CD4-positive, alpha-beta T cell treated with Interleukin-10 for 1 hour (primary cell): ENCODE measurements at places on chromosomes 12 and 14.

DNA sequence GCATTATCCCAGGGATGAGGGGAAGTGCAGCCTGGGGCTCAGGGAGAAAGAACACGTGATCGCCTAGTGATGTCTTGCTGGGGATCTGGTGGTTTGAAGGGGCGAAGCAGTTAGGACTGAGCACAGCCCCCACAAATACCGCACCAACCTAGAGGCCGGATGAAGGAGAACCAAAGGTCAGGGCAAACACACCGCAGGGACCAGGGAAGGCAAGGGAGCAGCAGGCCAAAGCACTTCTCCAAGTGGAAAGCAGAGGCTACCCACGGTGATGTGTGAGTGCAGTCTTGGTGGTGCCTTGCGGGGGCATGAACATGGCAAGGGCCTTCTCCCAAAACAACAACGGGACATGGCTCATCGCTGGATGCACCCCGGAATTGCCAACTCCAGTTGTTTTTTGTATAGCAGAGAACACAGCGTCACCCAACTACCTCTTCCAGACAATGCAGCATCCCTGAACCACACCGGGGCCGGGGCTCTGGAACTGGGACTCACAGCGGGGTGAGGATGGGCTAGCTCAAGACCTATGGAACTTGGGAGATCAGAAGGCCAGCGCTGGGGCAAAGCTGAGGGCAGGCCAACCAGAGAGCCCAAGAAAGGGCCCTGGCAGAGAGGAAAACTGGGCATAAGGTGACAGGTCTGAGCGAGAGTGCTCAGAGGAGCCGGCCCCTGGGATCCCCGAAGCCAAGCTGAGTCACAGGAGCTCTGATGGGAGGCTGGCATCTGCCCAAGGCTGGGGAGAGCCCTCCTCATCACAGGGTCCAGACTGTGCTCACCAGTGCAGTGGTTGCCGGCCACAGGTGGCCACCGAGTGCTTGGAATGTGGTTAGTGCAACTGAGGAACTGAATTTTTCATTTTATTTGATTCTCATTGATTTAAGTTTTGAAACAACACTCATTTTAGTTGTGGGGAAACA is 11.1 kb downstream of the GALNT16 start:
- no peak for DNase-seq

DNA sequence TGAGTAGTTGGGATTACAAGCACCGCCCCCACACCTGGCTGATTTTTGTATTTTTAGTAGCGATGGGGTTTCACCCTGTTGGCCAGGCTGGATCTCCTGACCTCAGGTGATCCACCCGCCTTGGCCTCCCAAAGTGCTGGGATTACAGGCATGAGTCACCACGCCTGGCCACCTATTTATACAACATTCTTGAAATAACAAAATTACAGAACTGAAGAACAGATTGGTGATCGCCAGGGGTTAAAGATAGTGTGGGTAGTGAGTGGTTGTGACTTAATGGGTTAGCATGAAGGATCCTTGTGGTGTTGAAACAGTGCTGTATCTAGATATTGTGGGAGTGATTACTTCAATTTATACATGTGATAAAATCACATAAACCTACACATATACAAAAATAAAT is 7.4 kb downstream of the GLIPR1L1 start:
- DNase-seq, result no peak

GRCh38 chr14:60085085-60085484 is 6.6 kb upstream of the PCNX4 start:
- no peak for DNase-seq

DNA sequence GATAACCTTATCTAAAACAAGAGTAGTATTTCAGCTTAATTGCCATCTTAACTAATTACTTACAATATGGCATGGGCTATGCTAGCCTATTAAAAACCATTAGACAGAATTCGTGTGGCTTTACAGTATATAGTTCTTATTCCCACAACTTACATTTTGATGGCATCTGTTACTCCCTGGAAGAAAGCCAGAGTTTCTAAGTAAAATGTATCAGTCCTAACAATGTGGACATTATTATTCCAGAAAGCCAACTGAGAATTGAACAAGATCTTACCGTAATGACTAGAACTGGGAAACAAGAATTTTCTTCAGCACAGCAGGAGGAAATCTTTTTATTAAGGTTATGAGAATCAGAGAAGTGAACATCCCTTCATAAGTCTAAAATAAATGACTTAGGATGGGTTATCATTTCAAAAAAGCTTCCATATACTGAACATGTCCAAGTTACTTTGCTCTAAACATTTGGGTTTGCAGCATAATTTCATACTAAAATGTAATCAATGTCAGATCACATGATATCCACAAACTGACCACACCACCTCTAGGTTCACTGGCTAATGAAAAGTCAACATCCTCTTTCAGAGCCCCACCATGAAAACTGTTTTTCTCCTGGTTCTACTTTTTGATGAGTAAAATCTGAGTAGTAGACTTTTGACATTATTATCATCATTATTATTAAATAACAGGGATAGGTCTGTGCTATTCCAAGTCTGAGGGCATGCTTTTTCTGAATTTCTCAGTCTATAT is 179.7 kb downstream of the SSPN start:
- DNase-seq, result no peak

DNA sequence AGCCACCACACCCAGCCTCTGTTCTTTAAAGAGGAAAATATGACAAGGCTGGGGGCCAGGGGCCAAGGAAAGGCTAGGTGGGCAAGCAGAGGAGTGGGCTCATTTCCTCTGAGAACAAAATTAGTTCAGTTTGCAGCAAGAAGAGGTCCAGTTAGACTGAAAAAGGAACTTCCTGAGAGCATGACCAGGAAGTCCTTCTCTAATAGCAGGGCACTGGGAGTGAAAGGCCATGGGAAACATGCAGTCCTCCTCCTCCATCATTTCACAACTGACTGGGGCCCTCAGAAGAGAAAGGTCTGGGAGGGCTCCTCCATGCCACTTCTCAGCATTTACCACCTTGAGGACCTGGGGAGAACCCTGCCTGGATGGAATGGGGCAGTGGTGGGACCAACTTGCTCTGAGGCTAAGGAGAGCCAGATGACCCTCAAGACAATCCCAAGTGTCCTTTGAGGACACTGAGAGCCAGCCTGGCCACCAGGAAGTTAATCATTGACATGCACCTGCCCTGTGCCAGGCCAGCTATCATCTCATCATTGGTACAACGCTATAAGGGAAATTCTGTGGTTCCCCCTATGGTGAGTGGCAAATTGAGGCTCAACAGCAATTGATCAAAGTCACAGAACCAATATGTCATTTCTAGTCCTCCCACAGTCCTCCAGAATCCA is 2.0 kb downstream of the AQP2 start:
- DNase-seq, result no peak

DNA sequence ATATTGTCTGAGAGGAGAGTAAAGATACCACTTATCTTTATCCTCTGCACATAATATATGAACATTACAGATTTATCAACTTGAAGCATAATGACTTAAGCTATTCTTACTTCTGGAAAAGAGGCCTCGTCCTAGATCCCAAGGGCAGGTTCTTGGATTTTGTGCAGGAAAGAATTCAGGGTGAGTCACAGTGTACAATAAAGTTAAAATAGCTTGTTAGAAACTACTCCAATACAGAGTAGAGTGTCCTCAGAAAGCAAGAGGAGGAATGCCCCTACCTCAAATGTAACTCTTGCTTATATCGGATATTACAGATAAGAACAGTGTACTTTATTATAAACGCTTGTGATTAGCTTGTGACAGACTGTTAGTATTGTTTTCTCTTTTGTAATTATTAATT is 41.9 kb upstream of the ABCC9 start:
- no peak for DNase-seq

DNA sequence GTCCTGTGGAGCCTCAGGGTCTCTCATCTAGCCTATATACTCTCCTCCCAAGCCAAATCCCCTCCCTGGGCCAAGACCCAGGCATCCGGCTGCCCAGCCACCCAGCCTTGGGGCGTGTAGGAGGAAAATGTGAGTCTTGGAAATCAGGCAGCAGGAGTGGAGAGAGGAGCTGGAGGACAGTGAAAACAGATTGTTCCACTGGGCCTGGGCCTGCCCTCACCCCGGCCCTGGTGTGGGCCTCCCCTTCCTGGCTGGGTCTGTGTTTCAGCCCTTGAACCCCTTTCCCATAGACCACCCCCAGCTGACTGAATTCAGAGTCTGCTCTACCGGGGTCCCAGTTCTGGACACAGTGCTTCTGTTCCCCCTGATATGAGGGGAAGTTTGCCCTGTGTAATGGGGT is 6.7 kb downstream of the ITGA5 start:
- no peak for DNase-seq

DNA sequence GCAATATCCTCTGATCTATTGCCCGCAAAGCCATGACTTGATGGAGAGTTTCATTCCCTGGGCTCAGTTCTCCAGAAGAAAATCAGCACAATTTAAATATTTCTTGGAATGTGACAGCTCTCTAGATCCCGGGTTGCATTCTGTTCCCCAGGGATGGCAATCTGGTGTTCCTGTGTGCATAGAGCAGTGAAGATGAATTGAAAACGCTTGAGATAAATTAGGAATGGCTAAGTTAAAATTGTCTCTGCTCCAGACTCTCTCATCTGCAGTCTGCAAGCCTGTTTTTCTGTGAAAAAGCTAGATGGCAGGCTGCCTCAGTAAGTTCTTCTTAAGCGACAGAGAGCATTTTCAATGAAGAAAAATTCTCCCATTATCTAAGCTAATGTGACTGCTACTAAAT is 582.5 kb upstream of the MGAT4C start:
- no peak for DNase-seq

GRCh38 chr12:40634517-40635131 is 57.6 kb upstream of the CNTN1 start:
- DNase-seq, result no peak

GRCh38 chr14:62776300-62776699 is 269.0 kb downstream of the KCNH5 start:
- DNase-seq, result no peak

GRCh38 chr14:22334275-22334577 is 254.8 kb downstream of the DAD1 start:
- no peak for DNase-seq

- no peak for DNase-seq
Measured at GRCh38 chr14:66920196-66920595, 269.0 kb upstream of the GARIN2 start.

- no peak for DNase-seq
Measured at GRCh38 chr12:58262796-58263195, 321.4 kb downstream of the ATP23 start.

DNA sequence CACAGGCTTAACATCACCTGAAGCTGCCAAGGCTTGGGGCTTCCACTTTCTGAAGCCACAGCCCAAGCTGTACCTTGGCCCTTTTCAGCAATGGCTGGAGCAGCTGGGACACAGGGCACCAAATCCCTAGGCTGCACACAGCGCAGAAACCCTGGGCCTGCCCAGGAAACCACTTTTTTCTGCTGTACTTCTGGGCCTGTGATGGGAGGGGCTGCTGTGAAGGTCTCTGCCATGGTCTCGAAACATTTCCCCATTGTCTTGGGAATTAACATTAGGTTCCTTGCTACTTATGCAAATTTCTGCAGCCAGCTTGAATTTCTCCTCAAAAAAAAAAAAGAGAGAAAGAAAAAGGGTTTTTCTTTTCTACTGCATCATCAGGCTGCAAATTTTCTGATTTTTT is 219.1 kb downstream of the RPL10L start:
- DNase-seq, result no peak

GRCh38 chr14:105307052-105307727 is 6.4 kb upstream of the BRF1 start:
- DNase-seq, result no peak

- DNase-seq, result no peak
Measured at GRCh38 chr14:69877492-69877891, 1.7 kb upstream of the SMOC1 start.

DNA sequence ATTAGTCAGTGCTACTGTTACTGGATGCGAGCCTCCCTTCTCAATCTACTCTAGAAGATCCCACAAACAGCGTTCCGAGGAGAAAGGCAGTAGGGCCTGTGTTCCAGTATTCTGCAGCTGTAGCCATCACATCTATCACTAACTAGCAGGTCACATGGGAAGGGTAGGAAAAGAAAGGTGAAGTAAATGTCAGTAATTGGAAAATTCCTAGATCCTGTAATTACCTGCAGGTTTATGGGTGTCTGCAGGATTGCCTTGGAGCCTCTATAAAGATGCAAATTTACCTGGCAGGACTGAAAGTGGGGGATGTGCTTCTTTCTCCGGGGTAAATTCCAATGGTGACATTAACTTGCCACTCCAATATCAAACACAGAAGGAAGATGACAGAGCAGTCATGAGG is 77.8 kb downstream of the FERMT2 start:
- no peak for DNase-seq

DNA sequence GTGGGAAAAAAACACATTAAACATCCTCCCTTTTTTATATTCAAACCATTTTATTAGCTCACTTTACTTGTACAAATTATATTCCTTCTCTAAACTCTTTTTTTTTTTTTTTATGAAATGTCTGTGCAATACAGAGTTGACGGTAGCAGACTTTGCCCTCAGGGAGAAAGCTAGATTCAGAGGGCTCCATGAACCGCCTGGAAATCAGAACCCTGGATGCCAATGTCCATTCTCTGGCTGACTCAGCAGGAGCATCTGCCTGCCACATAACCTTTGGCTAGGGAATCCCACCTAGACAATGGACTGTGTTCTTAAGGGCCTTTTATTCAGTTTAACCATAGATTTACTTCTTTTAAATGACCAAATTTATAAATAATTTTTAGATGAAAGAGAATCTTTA is 467.0 kb downstream of the MDGA2 start:
- DNase-seq, result no peak

DNA sequence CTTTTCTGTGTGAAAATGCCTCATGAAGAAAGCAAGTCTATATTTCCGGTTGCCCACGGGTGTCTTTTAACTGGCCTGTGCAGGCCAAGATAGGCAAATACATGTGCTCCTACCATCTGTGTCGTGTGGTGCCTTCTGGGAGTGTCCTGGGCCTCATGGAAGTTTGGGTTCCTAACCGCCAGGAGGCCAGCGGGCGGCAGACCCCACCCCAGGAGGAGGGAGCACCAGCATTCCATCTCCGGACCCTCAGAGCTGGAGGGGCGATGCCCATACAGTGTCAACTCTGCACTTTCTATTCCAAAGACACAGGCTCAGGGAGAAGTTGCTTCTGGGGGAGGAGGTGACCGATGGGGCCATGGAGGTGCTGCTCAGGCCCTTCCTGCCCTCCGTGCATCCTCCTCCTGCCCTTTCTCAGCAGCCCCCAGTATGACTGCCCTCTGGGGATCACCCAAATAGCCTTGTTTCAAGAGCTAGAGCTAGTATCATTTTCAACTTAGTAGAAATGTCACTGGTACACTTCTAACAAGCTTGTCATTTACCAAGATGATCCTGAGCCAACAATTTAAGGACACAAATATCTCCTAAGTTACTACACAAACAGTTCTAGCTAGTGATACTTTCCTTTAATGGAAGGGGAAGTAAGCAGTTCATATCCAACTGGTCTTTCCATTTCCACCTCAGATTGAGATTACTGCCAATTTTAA is 17.8 kb downstream of the CCDC92 start:
- DNase-seq, result no peak

DNA sequence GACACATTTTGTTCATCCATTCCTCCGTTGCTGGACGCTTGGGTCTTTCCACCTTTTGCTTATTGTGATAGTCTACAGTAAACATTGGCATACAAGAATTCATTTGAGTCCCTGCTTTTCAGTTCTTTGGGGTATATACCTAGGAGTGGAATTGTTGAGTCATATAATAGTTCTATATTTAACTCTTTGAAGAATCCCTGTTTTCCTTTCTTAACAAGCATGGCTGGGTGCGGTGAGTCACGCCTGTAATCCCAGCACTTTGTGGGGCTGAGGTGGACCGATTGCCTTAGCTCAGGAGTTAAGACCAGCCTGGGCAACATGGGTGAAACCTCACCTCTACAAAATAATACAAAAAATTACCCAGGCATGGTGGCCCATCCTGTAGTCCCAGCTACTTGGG is 75.4 kb downstream of the CCDC92 start:
- DNase-seq, result no peak
